ENCODE measurements at places on chromosomes 12 and 14.

DNA sequence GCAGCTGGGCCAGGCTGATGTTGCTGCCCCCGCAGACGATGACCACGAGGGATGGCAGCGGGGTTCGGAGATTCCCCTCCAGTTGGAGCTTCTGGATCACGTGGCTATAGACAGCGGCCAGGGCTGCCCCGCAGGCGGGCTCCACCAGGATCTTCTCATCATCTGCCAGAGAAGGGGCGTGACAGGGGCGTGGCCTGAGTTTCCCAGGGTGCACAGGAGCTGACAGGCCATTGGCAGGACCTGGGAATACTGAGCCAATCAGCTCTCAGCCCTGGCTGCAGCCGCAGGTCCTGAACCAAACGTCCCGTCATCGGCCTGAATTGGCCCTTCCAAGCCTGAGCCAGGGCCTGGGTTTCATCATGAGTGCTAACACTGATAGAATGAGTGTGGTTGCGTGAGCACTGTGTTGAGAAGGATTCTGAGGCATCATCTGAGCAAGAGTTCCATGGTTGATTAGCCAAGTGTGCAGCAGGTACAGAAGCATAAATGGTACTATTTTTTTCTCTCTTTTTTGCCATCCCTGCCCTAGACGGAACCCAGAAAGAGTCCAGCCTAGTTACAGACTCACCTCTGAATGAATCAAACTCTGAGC is 10.6 kb downstream of the SDS start:
- DNase-seq = peak; percentile 77

GRCh38 chr14:100450736-100451135 is 127.6 kb downstream of the SLC25A47 start:
- no peak for DNase-seq

GRCh38 chr14:65506801-65507200 is 94.3 kb downstream of the FUT8 start:
- no peak for DNase-seq

GRCh38 chr12:21913823-21914222 is 27.4 kb downstream of the ABCC9 start:
- no peak for DNase-seq
